ENCODE measurements at places on chromosomes 1 and 21.

GRCh38 chr1:51288578-51288977 is 41.8 kb downstream of the TTC39A start:
- no peak for DNase-seq

- no peak for DNase-seq
Observed at GRCh38 chr1:93801471-93801870, 77.5 kb downstream of the DNTTIP2 start.

DNA sequence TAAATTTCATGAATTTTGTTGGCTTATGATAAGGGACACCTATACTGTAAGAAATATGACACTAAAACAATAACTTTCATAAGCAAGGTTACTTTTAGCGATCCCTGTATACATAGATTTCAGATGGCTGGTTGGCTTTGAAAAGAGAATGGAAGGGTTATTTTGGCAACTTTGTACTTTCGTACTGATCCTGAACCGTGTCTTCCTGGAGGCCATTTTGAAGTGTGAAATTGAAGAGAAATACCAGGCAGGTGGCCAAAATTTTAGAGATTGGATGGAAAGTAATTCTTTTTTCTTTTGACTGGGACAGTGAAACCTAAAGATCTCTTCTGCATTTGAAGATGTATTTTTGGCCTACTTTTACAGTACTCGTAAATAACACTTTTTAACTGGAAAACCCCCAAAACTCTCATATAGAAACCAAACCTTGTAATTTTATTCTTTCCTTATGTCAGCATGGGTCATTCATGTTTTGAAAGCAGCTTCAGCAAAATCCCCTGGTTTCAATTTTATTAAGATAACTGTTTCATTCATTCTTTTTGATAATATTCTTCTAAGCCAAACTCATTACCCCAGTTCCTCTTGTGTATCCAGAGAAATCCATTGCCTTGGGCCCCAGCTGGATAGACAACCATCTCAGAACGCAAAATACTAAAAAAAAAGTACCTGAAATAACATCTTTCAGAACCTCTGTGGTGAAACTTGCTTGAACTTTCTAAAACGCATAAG is 38.4 kb upstream of the ZNF281 start:
- DNase-seq: no peak

DNA sequence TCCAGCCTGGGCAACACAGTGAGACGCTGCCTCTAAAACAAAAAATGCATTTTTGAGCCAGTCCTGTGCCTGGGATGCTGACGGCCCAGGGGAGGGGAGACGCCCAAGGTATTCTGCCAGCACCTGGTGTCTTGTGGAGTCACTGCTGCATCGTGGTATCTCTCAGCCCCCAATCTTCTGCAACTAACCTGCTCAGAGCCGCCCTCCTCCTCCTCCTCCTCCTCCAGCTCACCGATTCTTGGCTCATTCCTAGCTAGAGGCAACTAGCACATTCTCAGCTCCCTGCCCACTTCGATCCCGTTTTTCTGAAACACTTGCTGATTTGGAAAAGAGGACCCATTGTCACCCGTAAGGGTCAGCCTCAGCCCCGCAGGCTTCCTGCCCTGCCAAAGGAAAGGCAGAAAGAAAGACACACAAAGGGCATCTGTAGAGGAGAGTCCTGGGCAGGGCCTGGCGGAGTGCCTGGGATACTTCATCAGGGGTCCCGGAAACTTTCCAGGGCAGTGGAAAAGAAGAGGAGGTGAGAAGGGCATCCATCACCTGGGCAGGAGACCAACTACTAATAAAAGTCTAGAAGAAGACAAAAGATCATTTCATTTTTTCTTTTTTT is 20.7 kb downstream of the GPR157 start:
- DNase-seq: no peak

- DNase-seq: no peak
Observed at GRCh38 chr1:157145076-157145475, 6.9 kb upstream of the ETV3 start.

GRCh38 chr1:8439015-8439702 is 121.2 kb downstream of the SLC45A1 start:
- peak; percentile 94 for DNase-seq

DNA sequence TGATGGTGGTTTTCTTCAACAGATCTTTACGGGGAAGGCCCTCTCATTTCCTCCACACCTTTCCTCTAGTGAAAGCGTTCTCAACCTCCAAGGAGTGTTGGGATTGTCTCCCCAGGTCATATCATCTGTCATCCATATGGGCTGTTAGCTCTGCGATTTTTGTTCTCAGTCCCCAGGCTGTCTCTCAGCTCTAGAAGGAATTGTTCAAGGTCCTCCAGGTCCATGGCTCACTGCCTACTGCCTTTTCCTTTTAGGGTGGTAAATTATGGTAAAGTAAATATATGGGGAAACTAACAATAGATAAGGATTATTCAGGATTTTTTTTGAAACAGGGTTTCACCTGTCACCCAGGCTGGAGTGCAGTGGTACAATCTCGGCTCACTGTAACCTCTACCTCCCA is 37.6 kb downstream of the ELF3 start:
- DNase-seq: peak; percentile 20

GRCh38 chr1:245825128-245825901 is 670.5 kb downstream of the KIF26B start:
- no peak for DNase-seq
